ENCODE measurements at places on chromosomes 1 and 21. TPM values are rescaled to one million over a fixed set of nuclear protein-coding genes. Genes with fewer than 3 reads are reported as not detected.

The GUCA2B gene
- not detected for total RNA-seq

The PDZK1IP1 gene
- not detected for total RNA-seq

The AK5 gene
- 14.9 TPM for total RNA-seq

The CHRNB2 gene
- 0.88 TPM for total RNA-seq

The COL6A1 gene
- total RNA-seq, result 95.1 TPM
